WTC11 (cell line): ENCODE measurements at places on chromosomes 2 and 18.

- no peak for DNase-seq
Observed at GRCh38 chr2:177242121-177242987, 22.2 kb downstream of the NFE2L2 start.

DNA sequence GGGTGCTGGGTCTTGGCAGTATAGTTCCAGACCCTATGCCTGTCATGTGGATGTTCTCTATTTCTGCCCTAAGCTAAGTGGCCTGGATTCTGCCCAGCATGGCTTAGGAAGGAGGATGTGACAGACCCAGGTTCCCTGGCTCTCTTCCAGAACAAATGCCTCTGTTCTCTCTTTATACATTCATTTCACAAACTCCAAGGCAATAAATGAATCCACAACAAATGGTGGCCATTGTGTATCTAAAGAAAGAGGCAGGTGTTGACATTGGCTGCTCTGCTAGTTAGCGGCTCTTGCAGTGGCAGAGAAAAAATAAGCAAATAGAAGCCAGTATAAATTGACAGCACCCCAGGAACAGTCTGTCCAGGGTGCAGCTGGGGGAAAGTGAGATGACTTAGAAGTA lies 298.6 kb downstream of the SUCLG1 start:
- no peak for DNase-seq

- no peak for DNase-seq
Observed at GRCh38 chr2:229810786-229811185, 96.4 kb upstream of the DNER start.

DNA sequence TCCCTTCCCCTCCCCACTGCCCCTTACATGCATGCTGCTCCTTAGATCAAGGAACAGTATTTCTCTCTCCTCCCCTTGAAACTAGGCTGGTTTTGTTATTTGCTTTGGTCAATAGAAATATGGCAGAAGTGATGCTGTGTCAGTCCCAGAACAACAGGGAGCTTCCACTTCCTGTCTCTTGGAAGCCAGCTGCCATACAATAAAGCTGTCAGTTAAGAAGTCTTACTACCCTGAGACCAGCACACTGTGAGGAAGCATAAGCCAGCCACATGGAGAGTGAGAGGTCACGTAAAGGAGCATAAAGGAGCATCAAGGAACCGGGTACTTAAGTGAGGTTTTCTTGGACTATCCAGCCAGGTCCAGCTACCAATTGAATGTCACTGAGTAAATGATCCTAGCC lies 126.6 kb downstream of the NOL4 start:
- DNase-seq = no peak

- no peak for DNase-seq
Observed at GRCh38 chr2:216737676-216738075, 42.3 kb upstream of the IGFBP5 start.

GRCh38 chr2:129922571-129923264 lies 56.7 kb upstream of the RAB6C start:
- DNase-seq = peak; percentile 41

- no peak for DNase-seq
Observed at GRCh38 chr2:237886685-237887481, 27.5 kb downstream of the RAMP1 start.

DNA sequence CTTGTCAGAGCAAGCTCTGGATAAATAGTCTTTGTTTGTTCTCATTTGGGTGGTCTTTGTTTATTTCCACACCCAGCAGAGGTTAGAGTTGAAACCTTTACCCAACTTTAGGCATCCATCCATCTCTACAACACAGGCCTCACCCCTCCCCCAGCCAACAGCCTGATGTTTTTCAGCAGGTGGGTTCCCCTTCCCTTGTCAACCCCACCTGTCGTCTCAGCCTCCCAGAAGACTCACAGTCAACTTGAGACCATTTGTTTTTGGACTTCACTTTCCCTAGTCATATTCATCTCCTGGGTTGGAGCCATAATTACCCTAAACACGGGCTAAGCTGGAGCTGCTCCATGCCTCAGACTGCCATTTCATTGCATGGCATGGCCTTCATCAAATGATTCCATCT lies 31.7 kb upstream of the IL36G start:
- no peak for DNase-seq

DNA sequence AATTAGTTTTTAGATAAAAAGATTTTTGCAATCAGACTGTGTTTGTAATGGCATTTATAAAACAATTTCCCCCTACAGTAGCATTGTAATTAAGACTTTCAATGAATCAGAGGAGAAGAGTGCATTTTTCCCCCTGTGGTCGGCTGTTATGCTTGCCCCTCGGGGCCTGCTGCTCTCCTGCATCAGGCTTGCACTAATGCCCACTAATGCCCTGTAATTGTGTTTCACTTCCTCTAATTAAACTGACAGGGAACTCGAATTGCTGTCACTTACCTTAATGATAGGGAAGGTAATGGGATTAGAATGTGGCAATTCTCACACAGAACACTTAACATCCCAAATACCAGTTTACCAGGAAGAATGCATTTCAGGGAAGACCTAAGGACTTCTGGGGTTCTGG lies 61.2 kb upstream of the LRRTM1 start:
- no peak for DNase-seq

DNA sequence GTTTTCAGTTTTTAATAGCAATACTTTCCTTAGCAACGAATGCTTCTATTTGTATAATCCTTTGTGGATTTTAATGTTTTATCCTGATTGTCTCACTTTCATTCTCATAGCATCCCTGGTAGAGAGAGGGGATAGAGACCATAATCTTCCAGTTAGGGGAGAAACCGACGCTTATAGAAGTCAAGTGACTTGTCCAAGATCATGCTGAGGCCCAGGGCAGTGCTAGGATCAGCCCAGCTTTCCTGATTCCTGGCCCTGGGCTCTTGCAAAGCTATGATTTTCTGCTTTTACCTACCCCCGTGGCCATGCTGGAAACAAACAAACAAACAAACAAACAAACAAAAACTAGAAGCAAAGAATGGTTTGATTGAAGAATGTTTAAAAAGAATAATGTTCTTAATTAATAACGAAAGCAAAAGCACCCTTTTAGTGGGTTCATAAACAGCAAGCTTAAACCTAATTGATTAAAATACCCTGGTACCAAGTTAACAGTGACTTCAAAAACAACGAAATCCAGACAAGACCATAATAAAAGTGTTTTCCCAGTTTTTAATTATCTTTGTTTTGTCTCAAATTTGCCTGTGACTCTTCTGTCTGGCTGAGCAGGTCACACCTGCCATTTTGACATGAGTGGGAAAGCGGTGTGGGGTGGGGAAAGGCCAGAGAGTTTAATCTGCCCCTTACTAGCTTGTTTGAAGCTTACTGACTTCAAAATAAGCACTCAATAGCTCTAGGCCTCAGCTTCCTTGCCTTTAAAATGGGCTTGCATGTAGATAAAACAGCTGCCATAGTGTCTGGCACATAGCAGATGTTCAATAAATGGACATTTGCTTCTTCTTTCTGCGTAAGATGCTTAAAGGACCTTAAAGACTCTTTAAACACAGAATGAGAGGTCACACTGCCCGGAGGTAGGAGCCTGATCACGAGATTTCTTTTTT lies 116.6 kb upstream of the MYCN start:
- no peak for DNase-seq

- no peak for DNase-seq
Observed at GRCh38 chr2:71619230-71619741, 165.9 kb downstream of the DYSF start.

- DNase-seq = no peak
Observed at GRCh38 chr2:40158781-40159180, 293.1 kb downstream of the SLC8A1 start.

DNA sequence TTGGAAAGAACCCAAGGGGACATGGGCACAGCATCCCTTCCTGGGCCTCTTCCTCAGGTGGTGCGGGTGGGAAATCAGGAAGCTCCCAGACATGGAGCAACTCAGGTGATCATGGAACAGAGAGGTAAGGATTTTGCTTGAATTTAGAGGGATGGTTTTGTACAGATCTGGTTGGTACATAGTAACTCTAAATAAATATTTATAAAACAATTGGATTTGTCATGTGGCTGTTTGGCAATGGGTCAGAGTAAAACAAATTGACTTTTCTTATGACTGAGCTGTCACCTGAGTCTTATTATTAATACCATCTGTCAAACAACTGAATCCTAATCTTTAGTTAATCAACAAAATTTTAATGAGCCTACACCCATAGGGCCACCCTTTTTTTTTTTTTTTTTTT lies 19.4 kb upstream of the TMEM178A start:
- DNase-seq = no peak

DNA sequence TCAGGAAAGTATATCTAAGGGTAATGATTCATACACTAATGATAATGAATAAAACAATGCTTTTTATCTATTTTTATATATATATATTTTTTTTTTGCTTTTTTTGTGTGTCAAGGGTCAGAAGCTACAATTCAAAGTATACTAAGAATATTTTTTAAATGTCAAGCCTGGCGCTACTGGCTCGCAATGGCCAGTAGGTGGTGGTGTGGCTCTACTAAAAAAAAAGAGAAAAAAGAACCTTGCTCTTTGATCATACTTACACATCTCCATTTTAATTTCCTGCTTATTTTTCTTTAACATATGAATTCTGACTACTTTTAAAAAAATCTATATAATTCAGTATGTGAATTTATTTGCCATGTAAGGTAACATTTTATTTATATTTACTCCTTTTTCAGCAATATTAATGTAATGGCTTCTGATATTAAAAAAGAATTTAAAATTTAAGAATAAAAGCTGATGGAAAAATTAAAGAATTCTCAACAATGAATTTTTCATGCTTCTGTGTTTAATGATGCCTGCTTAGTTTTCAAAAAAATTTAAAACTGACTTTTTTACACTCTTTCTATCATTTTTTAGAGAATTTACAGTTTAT lies 232.9 kb downstream of the GULP1 start:
- DNase-seq = no peak

DNA sequence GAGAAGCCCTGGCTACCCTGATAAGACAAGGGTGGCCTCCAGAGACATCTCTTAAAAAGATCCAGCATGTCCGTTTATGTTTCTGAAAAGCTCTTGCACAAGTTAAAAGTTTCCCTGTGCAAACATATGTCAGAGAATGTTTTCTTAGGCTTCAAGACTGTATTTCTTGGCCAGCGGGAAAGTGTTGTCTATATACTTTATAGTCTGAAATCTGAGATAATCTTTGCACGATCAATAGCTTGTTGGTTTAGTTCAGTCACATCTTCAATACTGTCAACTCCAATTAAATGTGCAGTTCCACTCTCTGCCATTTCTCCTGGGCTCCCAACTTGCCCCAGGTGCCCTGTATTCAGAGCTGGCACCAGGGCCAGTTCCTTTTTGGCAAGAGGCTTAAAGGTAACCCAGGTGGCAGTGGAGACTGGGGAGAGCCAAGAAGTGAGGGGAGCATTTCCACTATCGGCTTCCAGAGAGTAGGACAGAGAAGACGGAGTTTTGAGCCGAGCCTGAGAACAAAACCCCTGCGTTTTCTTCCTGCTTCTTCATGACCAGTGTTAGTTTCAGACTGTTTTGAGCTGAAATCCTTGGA lies 64.4 kb downstream of the ACOXL start:
- DNase-seq = no peak

- DNase-seq = no peak
Observed at GRCh38 chr2:22596306-22596705, 788.7 kb upstream of the KLHL29 start.

GRCh38 chr2:102096103-102096502 lies 46.4 kb upstream of the IL1R1 start:
- DNase-seq = no peak

DNA sequence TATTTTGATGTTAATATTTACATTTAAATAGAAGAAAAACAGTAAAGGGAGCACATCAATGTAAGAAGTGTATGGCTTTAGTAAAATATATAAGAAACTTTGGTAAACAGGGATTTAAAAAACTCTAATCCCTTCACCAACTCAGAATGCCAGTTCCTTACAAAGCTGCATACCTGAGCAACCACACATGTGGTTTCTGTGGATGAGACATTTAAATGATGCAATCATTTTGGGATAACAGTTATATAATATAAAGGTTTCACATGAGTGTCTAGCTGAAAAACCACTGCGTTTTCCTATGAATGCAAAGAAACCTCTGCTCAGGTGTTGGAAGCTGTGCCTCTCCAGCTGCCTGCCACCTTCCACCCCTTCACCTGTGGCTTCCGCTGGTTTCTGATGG lies 209.1 kb upstream of the REV1 start:
- DNase-seq = no peak

GRCh38 chr18:35097763-35098162 lies 56.5 kb downstream of the MAPRE2 start:
- DNase-seq = no peak

DNA sequence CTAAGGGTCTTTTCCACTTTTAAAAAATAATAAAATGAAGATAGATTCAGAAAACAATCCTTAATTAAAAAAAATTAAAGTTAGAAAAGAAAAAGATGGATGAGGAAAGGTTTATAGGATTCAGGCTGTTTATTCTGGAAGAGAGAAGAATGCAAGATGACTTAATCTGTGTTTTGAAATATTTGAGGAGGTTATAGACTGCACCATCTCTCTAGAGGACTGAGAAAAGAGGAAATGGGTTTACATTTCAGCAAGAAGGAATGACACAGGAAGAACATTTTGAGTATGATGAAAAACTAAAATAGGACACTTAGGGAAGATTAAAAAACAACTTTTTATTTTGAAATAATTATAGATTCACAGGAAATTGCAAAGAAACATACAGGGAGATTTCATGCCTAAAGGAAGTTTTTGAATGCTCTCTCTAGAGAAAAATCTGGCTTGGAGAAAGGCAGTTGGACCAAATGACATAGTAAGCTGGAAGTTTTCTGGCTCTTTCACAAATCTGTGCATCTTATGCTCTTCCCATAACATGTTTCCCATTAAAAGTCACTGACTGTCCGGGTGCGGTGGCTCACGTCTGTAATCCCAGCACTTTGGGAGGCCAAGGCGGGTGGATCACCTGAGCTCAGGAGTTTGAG lies 75.0 kb downstream of the CERS6 start:
- no peak for DNase-seq

- peak; percentile 13 for DNase-seq
Observed at GRCh38 chr2:160647967-160648685, 154.5 kb upstream of the RBMS1 start.

DNA sequence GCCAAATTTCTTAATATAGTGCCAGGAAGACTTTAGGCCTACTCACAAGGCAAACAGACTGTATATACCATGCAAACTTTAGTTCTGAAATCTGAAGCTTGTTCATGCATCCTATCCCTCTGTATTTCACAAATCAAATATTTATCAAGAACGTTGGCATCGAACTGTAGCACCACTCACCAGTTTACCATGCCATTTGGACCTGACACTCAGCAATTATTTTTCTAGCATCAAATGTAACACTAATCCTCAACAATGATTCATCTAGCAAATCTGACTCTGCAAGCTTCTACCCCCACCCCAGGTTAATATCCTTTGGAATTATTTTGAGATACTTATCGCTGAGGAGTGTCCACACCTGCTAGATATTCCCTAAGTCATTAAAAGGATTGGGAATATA lies 1506.6 kb downstream of the LRP1B start:
- no peak for DNase-seq

GRCh38 chr18:56510108-56510507 lies 128.3 kb downstream of the TXNL1 start:
- no peak for DNase-seq

DNA sequence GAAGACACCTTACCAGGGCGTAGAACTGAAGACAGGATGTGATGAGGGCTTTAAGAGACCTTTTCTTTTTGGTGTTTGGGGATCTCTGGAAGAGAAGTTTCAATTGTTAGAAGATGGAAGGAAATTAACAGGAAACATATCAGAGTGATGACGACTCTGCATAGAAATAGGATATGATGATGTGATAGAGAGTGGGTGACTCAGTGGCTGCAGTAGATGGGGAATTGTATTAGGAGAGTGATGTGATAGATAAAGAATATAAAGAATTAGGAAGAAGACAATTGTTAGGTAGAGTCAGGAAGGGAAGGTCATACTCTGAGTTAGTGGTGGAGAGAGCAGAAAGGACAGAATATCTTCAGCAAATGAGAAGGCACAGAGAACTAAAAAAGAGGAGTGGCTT lies 593.9 kb downstream of the NYAP2 start:
- DNase-seq = no peak
